Activated T-cell treated with anti-CD3 and anti-CD28 coated beads for 24 hours (primary cell): ENCODE measurements at places on chromosomes 1 and 21.

- no peak for DNase-seq
Observed at GRCh38 chr1:199411506-199411905, 616.0 kb upstream of the NR5A2 start.

- DNase-seq, result no peak
Observed at GRCh38 chr1:94668528-94668927, 127.0 kb upstream of the F3 start.

- no peak for DNase-seq
Observed at GRCh38 chr1:218495931-218496330, 150.8 kb downstream of the TGFB2 start.

GRCh38 chr1:10510520-10511493, 36.1 kb downstream of the PEX14 start:
- DNase-seq, result peak; percentile 79

- DNase-seq, result no peak
Observed at GRCh38 chr1:100661176-100661575, 58.4 kb upstream of the VCAM1 start.
